ENCODE measurements at places on chromosomes 13 and 19. TPM values are rescaled to one million over a fixed set of nuclear protein-coding genes. Genes with fewer than 3 reads are reported as not detected.
A peak's percentile ranks its signal among the peaks of the same experiment; 100 is the strongest.

The FSD1 gene
- total RNA-seq: 16.0 TPM

The CPT1C gene
- total RNA-seq: 0.52 TPM

The EDDM13 gene
- total RNA-seq: 1.8 TPM

DNA sequence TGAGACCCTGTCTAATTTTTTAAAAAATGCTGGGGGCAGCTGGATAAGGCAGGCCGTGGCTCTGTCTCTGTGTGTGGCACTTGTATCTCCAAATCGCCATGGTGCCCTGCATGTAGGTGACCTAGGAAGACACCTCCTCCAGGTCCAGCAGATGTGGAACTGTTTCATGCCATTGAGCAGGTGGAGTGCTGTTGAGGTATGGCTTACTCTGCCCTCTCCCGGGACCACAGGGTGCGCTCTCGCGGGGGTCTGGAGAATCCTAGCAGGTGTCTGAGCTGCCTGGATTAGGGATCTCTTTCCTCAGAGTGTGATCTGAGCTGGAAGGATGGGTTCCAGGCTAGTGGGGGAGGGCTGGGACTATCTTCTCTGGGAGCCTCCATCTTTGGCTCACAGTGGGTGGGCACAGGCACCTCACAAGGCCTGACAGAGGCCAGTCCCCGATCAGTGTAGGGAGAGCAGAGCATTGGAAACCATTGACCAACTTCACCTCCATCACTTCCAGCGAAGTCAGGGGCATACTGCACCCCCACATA, 67.7 kb upstream of the TM9SF2 start:
- H3K36me3 ChIP-seq: peaks cover 4% of the 10 kb centered on the region
- H3K4me1 ChIP-seq: peaks cover 68% of the 10 kb centered on the region
- peaks cover 15% of the 10 kb centered on the region for H3K27me3 ChIP-seq
- peak overlapping the region; percentile 63 for H3K27ac ChIP-seq
- peak overlapping the region; percentile 80 for H3K4me3 ChIP-seq
- DNase-seq: no peak

GRCh38 chr19:51811344-51811743, 16.4 kb downstream of the FPR3 start:
- peaks cover 7% of the 10 kb centered on the region for H3K4me1 ChIP-seq
- no peaks in the 10 kb centered on the region for H3K27me3 ChIP-seq

DNA sequence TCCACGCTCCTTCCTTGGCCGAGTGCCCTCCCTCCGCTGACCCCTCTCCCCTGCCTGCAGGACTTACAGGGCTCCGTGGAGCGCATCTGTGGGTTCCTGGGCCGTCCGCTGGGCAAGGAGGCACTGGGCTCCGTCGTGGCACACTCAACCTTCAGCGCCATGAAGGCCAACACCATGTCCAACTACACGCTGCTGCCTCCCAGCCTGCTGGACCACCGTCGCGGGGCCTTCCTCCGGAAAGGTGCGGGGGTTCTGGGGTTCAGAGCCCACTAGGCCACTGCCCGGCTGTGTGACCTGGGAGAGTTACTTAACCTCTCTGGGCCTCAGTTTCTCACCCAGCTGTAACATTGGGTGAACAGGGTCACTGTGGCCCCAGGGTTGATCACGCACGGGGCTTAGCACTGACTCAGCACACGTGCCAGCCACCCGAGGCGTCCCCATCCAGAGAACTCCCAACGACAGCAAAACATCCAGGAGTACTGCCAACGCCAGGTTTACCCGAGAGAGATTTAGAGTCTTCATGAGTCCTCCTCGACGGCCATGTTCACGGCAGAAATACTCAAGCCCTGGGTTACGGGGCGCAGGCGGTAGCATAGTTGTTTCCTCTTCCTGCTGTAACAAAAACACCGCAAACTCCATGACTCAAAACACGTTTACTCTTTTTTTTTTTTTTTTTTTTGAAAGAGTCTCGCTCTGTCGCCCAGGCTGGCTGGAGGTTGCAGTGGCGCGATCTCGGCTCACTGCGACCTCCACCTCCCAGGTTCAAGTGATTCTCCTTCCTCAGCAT, 9.7 kb upstream of the SPACA4 start:
- no peak overlapping the region for H3K27ac ChIP-seq
- H3K4me1 ChIP-seq: no peaks in the 10 kb centered on the region

GRCh38 chr13:51237887-51238286, 15.7 kb downstream of the FAM124A start:
- H3K4me1 ChIP-seq: peaks cover 4% of the 10 kb centered on the region
- H3K27ac ChIP-seq: no peak overlapping the region
- no peaks in the 10 kb centered on the region for H3K36me3 ChIP-seq
- no peak overlapping the region for H3K4me3 ChIP-seq

DNA sequence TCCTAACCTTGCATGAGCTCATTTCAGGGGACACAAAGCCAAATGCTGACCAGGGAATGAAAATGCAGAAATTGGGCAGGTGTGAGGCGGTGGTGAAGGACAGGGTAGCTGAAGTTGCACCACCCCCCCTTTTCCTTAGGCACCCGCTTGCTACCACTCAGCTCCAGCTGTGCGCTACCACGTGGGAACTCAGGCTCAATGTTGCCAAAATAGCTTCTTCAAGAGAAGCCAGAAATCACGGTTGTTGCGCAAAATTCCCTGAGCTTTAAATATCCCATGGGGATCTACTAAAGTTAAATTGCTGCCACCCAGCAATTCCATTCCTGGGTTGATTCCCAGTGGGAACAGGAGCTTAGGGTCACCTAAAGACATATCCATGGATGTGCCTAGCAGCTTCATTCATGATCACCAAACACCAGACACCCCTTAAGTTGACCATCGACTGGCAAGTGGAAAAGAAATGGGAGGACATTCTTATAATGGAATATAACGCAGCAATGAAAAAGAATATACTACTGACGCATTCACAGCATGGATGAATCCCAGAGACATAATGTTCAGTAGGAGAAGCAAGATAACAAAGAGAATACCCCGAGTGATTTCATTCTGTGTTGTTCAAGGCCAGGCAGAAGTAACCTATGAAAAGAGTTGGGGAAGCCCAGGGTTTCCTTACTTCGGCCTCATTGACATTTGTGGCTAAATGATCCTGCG, 12.8 kb upstream of the ADGRL1 start:
- H3K4me3 ChIP-seq: no peak overlapping the region
- peaks cover 19% of the 10 kb centered on the region for H3K4me1 ChIP-seq
- H3K36me3 ChIP-seq: no peaks in the 10 kb centered on the region
- peak; percentile 10 for DNase-seq
- no peaks in the 10 kb centered on the region for H3K27me3 ChIP-seq
- H3K27ac ChIP-seq: no peak overlapping the region

- no peak overlapping the region for H3K27ac ChIP-seq
- H3K4me1 ChIP-seq: peaks cover 5% of the 10 kb centered on the region
- no peaks in the 10 kb centered on the region for H3K27me3 ChIP-seq
- no peaks in the 10 kb centered on the region for H3K36me3 ChIP-seq
- DNase-seq: no peak
- H3K4me3 ChIP-seq: no peak overlapping the region
These were observed 19.0 kb upstream of the SPRY2 start for GRCh38 chr13:80359778-80360452.

- H3K36me3 ChIP-seq: no peaks in the 10 kb centered on the region
- H3K4me1 ChIP-seq: peaks cover 17% of the 10 kb centered on the region
- H3K4me3 ChIP-seq: no peak overlapping the region
- DNase-seq: no peak
These were observed 22.9 kb downstream of the GARRE1 start for GRCh38 chr19:34277244-34277643.

DNA sequence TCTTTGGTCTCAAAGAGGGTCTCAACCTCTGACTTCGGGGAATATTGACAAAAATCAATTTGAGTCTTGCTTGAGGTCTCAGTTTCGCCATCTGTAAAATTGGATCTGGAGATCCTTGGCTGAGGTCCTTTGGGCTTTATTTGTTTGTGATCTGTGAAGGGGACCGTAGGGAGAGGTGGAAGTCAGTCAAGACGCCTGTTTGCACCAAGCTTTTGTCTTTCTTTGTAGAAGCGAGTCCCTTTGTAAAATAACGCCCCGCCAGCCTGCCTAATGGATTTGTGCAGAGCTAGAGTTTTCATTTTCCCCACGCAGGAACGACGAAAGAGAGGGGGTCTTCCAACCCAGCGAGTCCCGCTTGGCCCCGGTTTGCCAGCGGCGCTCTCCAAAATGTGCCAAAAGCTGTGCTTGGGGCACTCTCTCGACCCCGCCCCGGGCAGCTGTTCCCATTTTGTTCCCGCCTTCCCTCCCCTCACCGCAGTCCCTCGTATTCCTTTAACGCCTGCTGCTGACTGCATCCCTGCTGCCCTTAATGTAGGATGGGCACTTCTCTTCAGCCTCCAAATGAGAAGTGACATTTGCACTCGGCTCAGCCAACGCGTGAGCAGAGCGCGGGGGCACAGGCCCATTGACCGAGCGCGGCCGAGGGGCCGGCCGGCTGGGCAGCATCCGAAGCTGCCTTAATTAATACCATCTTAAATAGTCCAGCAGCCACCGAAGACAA, 13.0 kb downstream of the ZIC5 start:
- no peaks in the 10 kb centered on the region for H3K4me1 ChIP-seq
- no peak overlapping the region for H3K27ac ChIP-seq
- no peaks in the 10 kb centered on the region for H3K36me3 ChIP-seq
- H3K27me3 ChIP-seq: peaks cover 65% of the 10 kb centered on the region
- H3K4me3 ChIP-seq: no peak overlapping the region

GRCh38 chr19:19459707-19460251, 54.3 kb downstream of the GATAD2A start:
- no peaks in the 10 kb centered on the region for H3K27me3 ChIP-seq
- peak overlapping the region; percentile 88 for H3K27ac ChIP-seq
- H3K4me3 ChIP-seq: peak overlapping the region; percentile 82
- peak; percentile 89 for DNase-seq

GRCh38 chr19:58476498-58477015, 405 bp downstream of the ZNF446 start:
- H3K4me3 ChIP-seq: peak overlapping the region; percentile 88
- H3K27me3 ChIP-seq: no peaks in the 10 kb centered on the region

- no peaks in the 10 kb centered on the region for H3K27me3 ChIP-seq
- DNase-seq: no peak
- H3K36me3 ChIP-seq: peaks cover 79% of the 10 kb centered on the region
- H3K4me1 ChIP-seq: peaks cover 17% of the 10 kb centered on the region
- no peak overlapping the region for H3K27ac ChIP-seq
These were observed 3.7 kb downstream of the ZNF772 start for GRCh38 chr19:57473646-57474045.

- peak overlapping the region; percentile 97 for H3K27ac ChIP-seq
- H3K4me1 ChIP-seq: peaks cover 42% of the 10 kb centered on the region
- H3K4me3 ChIP-seq: peak overlapping the region; percentile 94
- DNase-seq: peak; percentile 84
- no peaks in the 10 kb centered on the region for H3K36me3 ChIP-seq
- H3K27me3 ChIP-seq: no peaks in the 10 kb centered on the region
These were observed 811 bp upstream of the PRMT1 start for GRCh38 chr19:49676136-49676783.

DNA sequence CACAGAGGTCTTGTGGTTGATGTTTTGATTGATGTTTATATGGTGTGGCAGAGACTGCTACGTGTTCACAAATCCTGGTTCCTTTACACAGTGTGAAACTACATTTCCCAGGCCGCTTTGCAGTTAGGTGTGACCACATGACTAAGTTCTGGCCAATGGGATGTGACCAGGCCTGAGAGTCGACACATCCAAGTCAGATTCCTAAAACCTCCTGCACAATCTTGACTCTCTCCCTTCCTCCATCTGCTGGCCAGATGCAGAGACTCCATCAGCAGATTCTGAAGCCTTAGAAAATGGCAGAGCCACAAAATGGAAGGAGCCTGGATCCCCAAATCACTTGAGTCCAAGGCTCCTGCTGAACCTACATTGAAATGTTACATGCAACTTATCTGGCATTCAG, 12.6 kb downstream of the CD37 start:
- no peak for DNase-seq
- H3K36me3 ChIP-seq: no peaks in the 10 kb centered on the region

GRCh38 chr19:50328224-50328872, 829 bp downstream of the KCNC3 start:
- peaks cover 25% of the 10 kb centered on the region for H3K36me3 ChIP-seq
- peak overlapping the region; percentile 64 for H3K4me3 ChIP-seq
- H3K27me3 ChIP-seq: peaks cover 51% of the 10 kb centered on the region

Measured in natural killer cell treated with Interleukin-12 subunit alpha and Interleukin-12 subunit beta and Interleukin-15 and Interleukin-18, amount 100 ng/mL, for 72 hours (primary cell).